ENCODE measurements at places on chromosomes 7 and 10.
A peak's percentile ranks its signal among the peaks of the same experiment; 100 is the strongest.

DNA sequence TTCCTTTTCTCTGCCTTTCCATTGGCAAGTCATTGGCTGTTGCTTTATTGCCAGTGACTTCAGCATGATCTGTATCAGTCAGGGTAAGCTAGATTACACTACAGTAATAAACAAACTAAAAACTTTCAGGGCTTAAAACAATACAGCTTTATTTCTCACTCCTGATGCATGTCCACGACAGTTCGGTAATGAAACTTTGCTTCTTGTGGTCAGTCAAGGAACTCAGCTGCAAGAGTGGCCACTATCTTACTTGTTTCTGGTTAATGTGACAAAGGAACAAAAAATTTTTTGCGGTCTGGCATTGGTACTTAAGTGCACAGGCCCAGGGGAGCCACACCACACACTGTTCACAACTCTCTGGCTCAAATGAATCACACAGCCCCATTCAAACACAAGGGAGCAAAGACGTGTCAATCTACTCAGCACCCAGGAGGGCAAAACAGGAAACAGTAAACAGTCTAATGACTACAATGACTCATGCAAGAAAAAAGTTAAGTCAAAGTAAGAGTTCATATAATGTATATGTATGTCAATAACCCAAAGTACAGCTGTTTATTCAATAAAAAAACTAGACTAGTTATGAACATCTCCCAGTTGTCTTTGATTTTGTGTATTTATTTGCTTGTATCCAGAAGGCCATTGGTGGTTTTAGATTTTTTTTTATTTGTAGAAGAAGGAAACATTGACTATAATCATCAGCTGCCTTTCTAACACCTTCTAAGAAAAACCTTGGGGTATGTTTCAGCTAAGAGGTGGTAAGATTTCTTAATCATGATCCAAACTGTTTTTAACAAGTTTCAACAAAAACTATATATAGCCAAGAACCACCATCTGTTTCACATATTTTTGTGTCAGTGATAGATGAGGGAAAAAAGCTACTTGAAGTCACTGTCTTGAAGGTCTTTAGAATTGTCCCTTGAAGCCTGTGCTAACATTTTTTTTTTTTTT lies 134.4 kb upstream of the FAM3C start:
- DNase-seq: peak; percentile 50

DNA sequence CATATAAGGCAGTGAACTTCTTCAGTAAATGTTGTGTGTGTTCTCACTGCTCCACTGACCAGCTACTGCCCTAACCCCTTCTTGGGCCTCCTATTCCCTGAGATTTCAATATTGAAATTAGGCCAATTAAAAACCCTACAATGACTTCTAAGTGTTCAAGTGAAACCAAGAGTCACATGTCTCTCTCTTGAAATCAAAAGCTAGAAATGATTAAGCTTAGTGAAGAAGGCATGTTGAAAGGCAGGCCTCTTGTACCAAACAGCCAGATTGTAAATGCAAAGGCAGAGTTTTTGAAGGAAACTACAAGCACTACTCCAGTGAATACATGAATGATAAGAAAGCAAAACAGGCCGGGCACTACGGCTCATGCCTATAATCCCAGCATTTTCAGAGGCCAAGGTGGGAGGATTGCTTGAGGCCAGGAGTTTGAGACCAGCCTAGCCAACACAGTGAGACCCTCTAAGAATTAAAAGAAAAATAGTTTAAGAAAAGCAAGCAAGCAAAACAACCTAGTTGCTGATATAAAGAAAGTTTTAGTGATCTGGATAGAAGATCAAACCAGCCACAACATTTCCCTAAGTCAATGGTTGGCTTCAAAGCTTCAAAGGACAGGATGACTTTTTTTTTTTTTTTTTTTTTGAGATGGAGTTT lies 22.3 kb downstream of the BRAF start:
- DNase-seq: no peak

DNA sequence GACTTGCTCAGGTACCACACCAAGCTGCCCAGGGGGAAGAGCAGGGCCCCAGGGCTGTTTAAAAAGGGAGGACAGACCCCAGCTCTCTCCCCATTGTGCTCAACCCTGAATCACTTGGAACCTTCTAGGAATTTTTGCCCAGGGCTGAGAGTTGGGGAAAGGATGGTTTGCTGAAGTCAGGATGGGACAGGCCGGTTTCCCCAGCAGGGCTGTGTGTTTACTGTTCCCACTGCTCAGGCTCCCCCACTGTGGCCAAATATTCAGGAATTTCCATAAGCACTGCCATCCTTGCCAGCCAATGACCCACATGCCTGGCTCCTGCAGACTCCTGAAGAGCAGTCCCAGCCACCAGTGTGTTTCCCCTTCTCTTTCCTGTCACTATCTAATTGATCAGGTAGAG lies 120.7 kb downstream of the WDFY4 start:
- no peak for DNase-seq

DNA sequence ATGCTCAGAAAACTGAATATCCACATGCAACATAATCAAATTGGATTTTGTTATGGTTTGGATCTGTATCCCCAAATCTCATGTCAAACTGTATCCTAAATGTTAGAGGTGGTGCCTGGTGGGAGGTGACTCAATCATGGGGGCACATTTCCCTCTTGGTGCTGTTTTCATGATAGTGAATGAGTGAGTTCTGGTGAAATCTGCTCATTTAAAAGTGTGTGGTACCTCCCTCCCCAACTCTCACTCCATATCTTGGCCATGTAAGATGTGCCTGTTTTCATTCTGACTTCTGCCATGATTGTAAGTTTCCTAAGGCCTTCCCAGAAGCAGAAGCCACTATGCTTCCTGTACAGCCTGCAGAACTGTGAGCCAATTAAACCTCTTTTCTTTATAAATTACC lies 239.6 kb upstream of the KLF14 start:
- DNase-seq: peak; percentile 66

DNA sequence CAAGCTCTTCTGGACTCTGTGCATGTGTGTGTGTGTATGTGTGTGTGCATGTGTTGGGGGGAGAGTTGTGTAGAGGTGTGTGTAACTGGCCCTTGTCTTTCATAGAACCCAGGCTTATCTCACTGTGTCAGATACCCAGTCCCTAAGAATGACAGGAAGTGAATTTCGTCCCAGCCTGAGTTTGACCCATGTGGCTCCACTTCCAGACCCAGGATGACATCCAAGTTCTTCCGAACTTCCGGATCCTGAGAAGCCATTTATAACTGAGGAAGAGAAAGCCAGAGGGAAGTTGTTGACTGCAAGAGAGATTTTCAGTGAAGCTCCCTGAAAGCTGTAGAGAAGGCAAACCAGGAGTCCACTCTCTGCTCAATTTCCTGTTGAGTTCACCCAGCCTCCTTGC lies 53.2 kb downstream of the ADRB1 start:
- no peak for DNase-seq

DNA sequence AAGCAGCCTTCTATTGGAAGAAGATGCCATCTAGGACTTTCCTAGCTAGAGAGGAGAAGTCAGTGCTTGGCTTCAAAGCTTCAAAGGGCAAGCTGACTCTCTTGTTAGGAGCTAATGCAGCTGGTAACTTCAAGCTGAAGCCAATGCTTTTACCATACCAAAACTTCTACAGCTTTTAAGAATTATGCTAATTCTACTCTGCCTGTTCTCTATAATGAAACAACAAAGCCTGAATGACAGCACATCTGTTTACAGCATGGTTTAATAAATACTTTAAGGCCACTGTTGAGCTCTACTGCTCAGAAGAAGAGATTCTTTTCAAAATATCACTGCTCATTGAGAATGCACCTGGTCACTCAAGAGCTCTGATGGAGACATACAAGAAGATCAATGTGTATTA lies 951.9 kb upstream of the LRRN3 start:
- no peak for DNase-seq

DNA sequence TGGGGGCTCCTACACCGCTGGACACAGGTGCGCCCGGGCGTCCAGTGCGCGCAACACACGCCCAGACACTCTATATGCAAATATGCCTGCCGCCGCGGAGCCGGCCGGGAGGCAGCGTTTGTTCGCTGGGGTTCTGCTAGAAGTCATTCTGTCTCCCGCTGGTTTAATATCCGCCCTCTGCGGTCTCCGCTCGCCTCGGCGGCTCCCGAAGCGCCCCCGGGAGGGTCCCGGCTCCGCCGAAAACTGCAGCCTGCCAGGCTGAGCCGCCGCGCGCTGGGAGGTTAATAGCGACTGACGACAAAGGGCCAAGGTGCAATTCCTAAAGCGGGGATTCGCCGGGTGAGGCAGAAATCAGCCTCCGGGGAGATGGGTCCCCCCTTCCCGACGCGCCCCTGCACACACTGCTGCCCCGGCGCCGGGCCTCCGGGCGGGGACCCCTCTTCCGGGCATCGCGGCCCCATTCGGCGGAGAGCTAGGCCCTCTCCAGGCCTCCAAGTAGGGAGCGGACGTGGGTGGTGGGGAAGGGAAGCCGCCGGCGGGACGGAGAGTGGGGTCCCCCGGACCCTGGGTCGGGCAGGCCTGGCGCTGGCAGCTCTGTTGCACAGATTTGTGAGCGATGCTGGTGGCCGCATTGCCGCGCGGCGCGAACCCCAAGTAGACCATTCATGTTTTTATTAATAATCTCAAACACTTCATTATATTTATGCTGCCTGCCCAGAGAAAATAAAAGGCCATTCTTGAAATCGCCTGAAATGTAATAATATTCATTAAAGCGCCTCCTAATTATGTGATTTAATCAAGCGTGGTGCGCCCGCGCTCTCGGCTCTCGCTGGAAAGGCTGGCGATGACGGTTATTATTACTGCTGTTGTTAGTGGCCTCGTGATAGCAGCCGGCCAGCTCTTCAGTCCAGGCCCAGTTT lies 9.1 kb downstream of the EN2 start:
- peak; percentile 61 for DNase-seq

DNA sequence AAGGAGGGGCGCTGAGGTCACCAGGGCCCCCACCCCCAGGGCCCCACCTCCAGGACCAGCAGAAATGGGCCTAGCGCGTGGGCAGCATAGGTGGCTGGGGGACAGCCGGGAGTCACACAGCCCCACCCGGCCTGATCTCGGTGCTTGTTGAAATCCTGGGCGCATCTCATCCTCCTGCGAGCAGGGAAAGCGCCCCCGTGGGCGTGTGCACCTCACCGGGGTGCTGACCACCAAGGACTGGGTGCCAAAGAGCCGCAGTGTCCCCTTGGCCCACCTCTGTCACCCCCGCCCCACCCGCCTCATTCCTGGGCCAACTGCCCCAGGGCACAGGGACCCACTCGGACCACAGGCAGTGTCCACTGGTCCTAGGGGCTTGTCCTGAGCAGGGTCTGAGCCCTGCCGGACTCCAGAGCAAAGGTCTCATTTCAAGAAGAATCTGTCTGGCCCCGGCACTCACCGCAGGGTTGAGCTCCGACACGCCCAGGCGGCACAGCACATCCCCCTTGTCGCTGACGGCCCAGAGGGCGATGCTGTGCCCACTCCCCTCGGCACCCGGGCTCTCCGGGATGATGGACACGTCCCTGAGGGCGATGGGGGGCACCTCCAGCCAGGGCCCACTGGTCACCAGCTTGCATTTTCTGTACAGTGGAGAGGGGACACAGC lies 11.4 kb downstream of the BHLHA15 start:
- no peak for DNase-seq

DNA sequence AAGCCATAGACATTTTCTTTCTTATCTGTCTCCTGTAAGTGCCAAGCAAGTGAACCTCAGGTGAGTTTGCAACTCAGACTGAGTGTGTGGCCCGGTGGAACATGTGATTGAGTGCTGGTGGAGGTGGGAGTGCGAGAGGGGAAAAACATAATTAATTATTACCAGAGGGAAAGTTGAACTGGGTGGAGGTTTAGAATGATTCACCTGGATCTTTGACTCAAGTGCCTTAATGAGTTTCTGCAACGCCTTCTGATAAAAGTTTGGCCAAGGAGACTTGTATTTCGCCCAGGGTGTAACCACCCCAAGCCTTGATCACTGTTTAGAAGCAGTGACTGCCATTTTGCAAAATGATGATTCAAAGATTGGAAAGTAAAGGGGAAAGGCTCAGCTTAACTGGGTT lies 513.9 kb downstream of the GATA3 start:
- peak; percentile 22 for DNase-seq

GRCh38 chr10:78225594-78225993 lies 191.9 kb downstream of the RPS24 start:
- no peak for DNase-seq

DNA sequence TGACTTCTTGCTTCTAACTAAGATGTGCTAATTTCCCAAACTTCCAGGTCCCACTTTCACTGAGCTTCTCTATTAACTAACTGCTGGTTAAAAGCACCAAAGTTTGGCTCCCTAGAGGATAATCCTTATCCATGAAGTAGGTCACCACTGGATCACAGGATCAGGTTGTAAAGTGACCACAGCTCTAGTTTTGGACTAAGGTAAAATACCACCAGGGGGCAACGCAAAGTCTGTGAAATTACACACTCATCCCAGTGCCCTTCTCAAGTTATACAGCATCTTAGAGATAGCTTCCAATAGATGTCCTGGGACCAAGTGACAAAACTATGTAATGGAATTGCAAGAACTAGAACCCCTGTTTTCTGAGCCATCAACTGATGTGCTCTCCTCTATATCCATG lies 116.4 kb upstream of the ASAH2 start:
- peak; percentile 7 for DNase-seq

- peak; percentile 60 for DNase-seq
Measured at GRCh38 chr10:17453373-17454091, 863 bp downstream of the ST8SIA6 start.

DNA sequence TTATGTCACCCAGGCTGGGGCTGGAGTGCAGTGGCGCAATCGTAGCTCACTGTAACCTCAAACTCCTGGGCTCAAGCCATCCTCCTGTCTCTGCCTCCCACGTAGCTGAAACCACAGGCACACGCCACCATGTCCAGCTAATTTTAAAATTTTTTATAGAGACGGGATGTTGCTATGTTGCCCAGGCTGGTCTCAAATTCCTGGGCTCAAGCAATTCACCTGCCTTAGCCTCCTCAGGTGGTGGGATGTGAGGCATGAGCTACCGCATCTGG lies 123.2 kb upstream of the PARD3 start:
- DNase-seq: no peak

DNA sequence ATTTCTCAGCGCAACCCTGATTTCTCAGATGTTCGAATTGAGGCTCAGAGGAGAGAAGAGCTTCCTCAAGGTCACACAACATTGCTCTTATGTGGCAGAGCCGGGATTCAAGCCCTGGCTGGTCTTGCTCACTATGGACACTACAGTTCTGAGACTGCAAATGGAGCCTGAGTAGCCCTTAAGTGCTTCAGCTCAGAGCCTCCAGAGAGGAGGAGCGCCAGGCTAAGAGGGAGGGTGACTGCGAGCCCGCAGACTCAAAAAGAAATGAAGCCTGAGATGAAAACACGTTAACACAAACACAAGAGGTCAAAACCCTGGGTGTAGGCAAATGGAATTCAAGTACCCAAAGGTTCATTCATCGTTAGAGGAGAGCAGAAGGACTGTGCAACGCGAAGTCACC lies 13.9 kb downstream of the ARHGAP22 start:
- no peak for DNase-seq
